ENCODE measurements at places on chromosomes 3 and 15.
A peak's percentile ranks its signal among the peaks of the same experiment; 100 is the strongest.

- DNase-seq: no peak
These were observed 90.5 kb upstream of the MYRIP start for GRCh38 chr3:39718674-39719595.

GRCh38 chr15:74383286-74383685 is 15.8 kb upstream of the CYP11A1 start:
- DNase-seq: no peak

- no peak for DNase-seq
These were observed 305.0 kb upstream of the TPM1 start for GRCh38 chr15:62737551-62737950.

GRCh38 chr15:99486371-99487336 is 79.1 kb upstream of the MEF2A start:
- DNase-seq: peak; percentile 10

DNA sequence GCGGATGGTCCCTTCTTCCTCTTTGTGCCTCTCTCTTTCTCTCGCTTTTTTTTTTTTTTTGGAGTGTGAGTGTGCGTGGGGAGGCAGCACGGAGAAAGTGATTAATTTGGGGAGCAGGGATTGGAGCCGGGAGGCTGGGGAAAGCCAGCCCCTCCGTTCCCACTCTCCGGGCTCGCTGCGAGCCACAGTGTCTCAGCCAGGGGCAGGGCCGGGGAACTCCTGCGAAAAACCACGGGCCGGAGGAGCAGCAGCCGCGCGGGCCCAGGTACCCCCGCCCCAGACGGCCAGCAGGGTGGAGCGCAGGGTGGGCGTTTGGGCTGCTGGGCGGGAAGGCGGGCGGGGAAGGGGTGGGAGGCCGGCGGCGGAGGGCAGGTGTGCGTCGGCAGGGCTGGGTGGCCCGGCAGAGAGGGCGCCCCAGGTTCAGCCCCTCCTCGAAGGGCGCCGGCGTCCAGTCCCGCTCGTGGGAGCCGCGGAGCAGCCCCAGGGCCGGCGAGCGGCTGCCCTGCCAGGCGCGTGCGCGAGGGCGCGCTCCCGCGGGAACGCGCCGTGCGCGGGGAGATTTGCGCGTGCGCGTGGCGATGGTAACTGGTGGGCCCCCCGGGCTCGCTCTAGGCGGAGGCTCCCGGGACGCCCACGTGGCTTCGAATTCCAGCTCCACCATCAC is 1.4 kb downstream of the CHL1 start:
- DNase-seq: peak; percentile 26

- DNase-seq: no peak
These were observed 303.0 kb upstream of the TPM1 start for GRCh38 chr15:62739507-62739906.

GRCh38 chr15:60086681-60087429 is 82.7 kb downstream of the FOXB1 start:
- DNase-seq: no peak

GRCh38 chr3:38605981-38606380 is 43.5 kb downstream of the SCN5A start:
- DNase-seq: no peak
